Stimulated activated CD8-positive, alpha-beta memory T cell treated with anti-CD3 and anti-CD28 coated beads, Interleukin-4, amount 100 ng/mL, for 1 hour (primary cell): ENCODE measurements at places on chromosomes 12 and 14.

DNA sequence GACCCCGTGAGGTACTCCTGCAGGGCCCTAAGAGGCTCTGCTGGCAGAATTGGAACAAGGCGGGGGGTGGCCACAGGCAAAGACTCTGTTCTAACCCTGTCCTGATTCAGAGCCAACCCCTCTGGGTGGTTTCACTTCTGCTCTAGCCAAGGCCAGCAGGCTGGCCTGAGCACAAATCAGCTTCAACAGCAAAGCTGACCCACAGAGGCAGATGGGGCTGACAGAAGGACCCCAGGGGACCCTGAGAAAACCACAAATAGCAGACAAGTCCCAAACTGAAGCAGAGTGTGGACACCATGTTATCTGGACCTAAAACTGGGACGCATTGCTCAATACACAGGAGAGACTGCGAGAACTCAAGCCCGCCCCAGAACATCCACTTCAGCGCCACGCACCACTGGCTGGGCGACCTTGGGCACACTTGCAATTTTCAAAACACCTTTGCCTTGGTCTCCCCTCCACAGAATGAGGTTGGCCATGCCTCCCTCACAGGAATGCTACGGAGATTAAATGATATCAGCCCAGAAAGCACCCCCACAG is 76.4 kb upstream of the DICER1 start:
- DNase-seq, result no peak

GRCh38 chr14:92693998-92694795 is 54.2 kb downstream of the LGMN start:
- no peak for DNase-seq

- DNase-seq, result no peak
These were observed 4.9 kb downstream of the GPRC5A start for GRCh38 chr12:12896260-12896659.

- no peak for DNase-seq
These were observed 277.4 kb downstream of the FOXN3 start for GRCh38 chr14:89139404-89140247.
